ENCODE measurements at places on chromosomes 12 and 14. TPM values are rescaled to one million over a fixed set of nuclear protein-coding genes. Genes with fewer than 3 reads are reported as not detected.

Gene ERBB3
- total RNA-seq, result 1.5 TPM

Gene CEBPE
- not detected for total RNA-seq

Gene SRRM4
- total RNA-seq, result 0.59 TPM

Gene SRSF9
- 38.6 TPM for total RNA-seq

Gene ABHD4
- 18.6 TPM for total RNA-seq

Gene KRT2
- total RNA-seq, result not detected

GRCh38 chr12:71269281-71269598, 111.4 kb upstream of the TSPAN8 start:
- no peak for DNase-seq

GRCh38 chr12:94297096-94297699, 148.8 kb downstream of the PLXNC1 start:
- DNase-seq, result no peak

- no peak for DNase-seq
These were observed 48.6 kb downstream of the CFAP251 start for GRCh38 chr12:121966959-121967358.

DNA sequence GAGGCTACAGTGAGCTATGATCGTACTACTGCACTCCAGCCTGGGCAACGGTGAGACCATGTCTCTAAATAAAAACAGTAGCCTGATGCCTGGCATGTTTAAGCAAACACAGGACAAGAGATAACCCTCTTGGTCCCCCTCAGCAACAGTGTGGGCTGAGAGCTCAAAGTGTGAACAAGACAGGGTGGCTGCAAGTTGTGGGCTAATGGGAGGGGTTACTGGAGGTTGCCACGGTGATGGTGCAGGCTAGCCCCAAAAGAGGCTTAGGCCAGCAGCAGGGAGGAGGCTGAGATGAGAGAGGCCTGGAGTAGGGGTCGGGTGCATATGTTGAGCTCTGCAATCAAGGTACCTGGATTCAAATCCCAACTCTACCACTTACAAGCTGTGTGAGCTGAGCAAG, 3.4 kb upstream of the LGMN start:
- DNase-seq, result no peak

- no peak for DNase-seq
These were observed 155.8 kb downstream of the NELL2 start for GRCh38 chr12:44720265-44720664.

DNA sequence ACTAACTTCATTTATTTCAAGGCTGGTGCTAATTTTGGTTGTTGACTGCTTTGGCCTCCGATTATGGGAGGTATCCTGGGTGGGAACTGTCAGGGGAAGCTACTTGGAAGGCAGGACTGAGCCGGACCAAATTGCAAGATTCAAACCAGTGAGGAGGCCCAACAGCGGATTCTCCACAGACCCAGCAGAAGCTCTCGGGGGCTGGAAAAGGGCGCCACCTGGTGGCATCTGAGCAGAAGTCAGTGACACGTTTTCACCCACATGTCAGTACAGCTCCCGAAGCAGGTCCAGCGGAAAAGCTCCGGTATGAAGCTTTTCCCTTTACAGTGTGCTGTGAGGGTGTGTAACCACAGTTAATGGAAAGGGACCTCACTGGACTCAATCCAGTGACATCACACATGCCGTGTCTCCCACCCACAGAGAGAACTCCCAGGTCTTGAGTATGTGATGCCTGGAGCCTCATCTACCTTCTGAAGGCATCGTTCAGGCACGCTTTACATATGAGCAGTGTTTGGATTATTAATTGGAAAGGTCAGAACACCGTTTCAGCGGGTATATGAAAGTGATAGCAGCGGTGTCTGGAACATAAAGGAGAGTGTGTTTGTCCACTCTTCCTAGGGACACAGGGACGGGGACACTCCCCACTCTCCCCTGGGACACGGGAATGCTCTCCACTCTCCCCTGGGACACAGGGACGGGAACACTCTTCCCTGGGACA, 3.6 kb upstream of the P2RX2 start:
- peak; percentile 83 for DNase-seq

DNA sequence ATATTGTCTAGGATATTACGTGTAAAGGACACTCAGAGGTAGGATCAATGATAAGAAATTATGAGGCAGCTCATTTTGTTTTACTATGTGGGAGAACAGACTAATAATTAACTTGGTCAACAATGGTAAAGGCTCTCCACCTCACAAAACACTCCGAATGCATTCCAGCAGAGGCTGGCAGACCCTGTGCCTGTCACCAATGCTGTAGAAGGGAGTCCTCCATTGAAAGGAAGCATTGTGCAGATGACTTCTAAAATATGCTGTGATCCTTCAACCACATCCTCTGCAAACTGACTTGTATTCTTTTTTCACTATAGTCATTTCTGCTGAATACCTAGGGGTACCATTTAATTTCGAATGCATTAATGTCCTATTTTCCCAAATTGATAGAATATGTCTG, 119.6 kb upstream of the EEA1 start:
- no peak for DNase-seq

DNA sequence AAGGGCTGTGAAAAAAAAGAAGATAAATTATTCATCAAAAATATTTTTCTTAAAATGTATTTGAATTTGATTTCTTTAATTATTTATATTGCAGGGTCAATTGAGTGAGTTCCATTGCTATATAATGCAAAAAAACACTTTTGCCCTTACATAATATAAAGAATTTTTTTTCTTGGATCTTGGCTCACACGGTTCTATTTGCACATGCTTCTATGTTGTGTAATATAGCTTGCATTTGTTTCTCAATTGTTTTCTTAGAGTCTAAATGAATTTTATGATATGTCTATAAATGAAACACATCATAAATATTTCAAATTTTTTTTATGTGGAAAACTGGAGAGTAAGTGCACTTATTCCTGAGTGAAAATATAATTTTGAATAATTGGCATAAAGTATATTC, 694.2 kb downstream of the SLC6A15 start:
- no peak for DNase-seq

GRCh38 chr12:86852451-86852850, 596.3 kb upstream of the MGAT4C start:
- DNase-seq, result no peak

DNA sequence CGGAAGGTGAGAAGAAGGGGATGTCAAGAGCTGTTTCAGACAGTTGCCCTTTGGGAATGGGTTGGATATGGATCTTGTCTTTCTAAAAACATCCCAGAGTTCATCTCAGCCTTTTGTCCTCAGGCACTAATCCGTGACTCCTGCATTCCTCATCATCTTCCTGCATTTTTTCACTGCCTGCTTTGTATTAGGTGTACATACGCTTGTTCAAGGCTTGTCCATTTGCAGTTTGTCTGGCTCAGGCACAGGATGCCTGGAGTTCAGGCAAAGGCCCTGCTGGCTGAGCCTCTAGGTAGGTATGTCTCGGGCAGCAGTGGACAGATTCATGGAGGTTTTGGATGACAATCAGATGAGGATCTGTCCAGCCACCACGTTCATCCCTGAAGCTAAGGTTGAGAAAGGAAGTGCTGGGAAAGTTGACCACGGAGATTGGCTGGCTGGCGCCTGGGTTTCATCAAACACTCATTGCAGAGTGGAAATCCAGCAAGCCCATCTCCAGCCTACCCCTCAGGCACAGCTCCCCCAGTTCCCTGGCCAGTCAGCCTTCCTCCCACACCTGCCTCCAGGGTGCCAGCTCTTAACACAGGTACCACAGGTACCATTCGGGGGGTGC, 12.4 kb upstream of the TMEM106C start:
- no peak for DNase-seq

DNA sequence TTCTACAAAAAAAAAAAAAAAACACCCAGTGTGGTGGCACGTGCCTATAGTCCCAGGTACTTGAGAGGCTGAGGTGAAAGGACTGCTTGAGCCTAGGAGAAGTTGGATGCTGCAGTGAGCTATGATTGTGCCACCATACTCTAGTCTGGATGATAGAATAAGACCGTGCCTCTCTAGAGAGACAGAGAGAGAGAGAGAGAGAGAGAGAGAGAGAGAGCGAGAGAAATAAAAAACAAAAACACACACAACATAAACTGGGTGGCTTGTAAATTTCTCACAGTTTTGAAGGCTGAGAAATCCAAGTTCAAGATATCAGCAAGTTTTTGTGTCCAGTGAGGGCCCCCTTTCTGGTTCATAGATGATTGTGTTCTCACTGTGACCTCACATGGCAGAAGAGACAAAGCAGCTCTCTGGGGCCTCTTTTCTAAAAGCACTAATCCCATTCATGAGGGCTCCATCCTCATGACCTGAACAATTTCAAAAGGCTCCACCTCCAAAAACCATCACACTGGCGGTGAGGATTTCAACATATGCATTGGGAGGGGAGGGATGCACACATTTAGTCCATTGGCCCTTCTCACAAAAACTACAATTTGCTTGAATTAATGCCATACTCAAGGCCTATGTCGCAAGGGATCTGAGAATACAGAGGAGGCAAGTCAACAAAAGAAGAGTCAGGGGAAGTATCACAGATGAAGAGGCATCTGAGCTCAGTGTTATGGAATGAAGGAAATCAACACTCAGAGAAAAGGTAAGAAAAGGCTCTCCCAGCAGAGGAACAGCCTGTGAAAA, 94.9 kb downstream of the PPM1H start:
- no peak for DNase-seq

DNA sequence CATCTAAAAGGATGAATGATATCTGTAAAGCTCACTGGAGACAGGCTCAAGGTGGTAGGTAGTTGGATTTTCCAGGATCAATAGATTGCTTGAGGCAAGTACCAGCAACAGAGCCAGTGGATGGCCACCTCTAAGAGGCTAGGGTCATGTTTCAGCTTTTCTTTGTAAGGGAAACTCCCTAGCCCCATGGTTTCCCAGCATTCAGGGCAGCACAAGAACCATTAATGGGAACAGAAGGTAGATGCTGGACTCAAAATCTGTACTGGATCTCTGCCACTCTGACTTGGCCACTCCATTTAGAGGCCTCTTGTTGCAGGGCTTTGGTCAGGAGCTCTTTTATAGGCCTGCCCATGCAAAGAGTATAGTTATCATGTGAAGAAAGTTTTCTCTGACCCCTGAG, 76.1 kb upstream of the DYRK2 start:
- DNase-seq, result no peak

DNA sequence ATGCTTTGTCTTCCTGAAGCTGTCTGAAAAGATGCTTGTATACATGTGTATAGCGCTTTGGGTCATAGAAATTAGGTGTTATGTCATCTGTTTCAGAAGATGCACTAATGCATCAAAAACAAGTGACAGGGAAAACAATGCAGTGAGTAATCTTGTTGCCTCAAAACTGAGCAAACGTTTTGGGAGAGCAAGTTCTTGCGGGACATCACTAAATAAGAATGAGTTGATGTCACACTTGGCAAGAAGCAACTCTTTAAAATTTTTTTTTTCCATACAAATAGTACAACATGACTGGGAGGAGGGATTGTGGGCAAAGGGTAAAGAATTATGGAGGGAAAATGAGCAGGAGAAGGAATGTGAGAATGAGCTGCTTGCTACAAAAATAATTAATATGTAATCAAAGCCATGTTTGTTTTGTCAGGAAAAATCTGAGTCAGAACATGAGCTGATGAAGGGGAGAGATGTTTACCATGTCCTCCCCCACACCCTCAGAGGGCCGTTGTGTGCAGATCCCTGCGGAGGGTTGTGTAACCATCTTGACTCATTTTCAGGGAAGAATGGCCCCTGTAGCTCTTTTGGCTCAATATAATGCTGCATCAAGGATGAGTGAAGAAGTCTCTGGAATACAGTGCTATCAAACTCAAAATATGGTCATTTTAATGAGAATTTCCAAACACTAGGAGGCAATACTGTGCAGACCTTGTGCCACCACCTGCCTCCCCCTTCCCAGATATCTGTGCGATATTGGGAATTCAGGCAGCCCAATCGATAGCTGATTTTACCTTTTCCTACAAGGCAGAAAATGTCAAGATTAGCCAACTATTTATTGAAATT, 41.4 kb downstream of the BORCS5 start:
- DNase-seq, result no peak
